ENCODE measurements at places on chromosomes 11 and 22.

- no peak for DNase-seq
Observed at GRCh38 chr11:132051704-132052103, 681.3 kb downstream of the NTM start.

DNA sequence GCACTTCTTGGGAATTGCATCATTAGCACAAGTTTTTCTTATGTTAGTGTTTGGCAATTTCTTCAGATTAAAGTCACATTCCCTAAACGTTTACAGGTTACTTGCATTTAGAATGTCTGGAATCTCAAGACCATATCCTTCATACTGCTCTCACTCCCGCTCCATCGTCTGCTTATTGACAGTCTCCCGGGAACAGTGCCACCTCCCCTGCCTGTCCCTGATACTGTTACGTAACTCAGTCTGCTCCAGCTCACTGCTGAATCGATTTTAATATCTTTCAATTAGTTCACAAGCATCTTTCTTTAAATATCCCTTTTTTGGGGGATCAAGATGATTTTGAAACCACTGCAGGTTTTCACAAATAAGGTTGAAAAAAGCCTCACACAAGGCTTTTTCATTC, 48.2 kb downstream of the GLYATL2 start:
- no peak for DNase-seq

DNA sequence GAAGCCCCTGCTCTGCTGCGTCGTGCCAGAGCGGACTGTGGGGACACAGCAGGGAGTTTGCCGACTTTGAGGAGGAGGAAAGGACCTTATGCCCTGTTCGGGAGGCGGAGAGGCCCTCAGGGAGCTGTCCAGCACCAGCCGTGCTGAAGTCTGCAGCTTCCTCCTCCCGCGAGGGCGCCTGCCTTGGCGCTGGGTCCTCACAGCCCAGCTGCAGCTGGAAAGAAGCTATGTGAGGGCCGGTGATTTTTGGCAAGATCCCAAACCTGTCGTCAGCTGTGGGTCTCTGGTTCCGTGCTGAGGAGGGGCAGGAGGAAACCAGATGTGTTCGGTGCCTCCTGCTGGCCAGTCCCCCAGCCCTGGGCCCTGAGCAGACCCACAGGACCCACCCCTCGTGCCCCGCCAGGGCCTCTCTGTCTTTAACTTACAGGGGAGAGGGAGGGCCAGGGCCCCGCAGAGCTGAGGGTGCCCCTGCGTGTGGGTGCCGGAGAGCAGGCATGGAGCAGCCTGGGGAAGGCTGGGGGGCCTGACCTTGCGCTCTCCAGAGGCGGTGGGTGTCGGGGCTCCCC, 12.0 kb downstream of the BRSK2 start:
- peak; percentile 74 for DNase-seq

- no peak for DNase-seq
Observed at GRCh38 chr11:121071846-121072450, 29.1 kb upstream of the TECTA start.

GRCh38 chr11:19160847-19161246, 40.9 kb downstream of the CSRP3 start:
- no peak for DNase-seq

GRCh38 chr11:37124384-37124783, 526.3 kb upstream of the RAG2 start:
- DNase-seq: no peak

DNA sequence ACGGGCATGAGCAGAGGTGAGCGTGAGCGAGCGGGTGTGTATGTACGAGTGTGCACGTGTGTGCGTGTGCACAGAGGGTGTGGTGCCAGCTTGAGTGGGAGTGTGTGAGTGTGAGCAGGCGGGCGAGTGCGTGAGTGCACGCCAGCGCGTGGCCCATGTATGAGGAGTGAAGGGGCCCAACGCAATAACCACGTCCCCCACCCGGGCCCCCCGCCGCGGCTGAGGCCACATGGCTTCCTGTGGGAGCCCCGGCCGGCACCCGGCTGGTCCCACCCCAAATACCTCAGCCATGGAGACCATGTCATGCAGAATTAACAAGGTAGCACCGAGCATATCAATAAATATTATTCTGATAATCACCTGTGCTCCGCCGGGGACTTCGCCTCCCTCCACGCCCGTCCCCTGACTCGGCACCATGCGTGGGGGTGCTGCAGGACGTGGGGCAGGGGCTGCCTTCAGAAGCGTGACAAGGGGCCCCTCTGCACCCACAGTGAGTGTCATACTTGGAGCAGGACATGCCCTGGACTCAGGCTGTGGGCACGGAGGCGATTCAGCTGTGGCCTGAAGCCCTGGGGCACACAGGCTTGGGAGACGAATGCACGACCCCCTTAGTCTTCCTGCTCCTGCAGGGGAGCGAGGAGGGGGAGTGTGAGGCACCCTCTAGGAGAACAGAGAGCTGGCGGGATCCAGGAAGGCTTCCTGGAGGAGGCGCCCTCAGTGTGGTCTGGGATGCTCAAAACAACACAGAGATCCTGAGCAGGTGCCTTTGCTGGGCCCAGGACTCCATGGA, 5.6 kb upstream of the TRABD start:
- DNase-seq: no peak

DNA sequence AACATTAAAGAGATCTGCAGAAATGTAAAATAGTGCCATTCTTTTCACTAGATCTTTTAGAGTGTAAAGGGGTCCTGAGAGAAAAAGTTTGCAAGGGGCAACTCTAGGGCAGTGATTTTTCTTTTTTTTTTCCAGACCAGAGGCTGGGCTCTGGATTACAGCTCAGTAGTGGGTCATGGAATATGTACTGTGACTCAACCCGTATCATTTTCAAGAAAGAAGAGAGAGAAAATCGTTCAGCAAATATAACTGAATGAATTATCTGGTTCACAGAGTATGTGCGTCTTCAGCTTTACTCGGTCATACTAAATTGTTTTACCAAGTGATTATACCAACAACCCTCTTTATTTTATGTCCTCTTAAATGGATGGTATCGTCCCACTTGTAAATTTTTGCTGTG, 3.8 kb downstream of the CEP57 start:
- no peak for DNase-seq

DNA sequence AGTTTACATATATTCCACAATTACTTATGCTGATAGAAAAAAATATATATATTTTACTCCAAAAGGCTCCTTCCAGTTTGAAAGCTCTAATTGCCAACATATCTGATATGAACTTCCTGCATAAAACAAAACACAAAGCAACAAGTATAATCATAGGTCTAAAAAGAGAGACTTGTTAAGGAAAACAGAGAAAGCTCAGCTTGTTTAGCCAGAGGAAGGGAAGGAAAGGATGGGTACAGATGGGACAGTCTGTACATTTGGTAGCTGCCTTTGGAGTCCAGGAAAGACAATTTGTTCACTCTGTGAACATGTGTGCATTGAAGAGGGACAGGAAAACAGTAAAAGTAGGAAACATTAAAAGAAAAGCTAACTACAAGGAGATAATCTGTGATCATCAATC, 45.7 kb upstream of the AKIP1 start:
- DNase-seq: no peak

GRCh38 chr11:122871302-122871701, 11.3 kb upstream of the JHY start:
- DNase-seq: no peak

DNA sequence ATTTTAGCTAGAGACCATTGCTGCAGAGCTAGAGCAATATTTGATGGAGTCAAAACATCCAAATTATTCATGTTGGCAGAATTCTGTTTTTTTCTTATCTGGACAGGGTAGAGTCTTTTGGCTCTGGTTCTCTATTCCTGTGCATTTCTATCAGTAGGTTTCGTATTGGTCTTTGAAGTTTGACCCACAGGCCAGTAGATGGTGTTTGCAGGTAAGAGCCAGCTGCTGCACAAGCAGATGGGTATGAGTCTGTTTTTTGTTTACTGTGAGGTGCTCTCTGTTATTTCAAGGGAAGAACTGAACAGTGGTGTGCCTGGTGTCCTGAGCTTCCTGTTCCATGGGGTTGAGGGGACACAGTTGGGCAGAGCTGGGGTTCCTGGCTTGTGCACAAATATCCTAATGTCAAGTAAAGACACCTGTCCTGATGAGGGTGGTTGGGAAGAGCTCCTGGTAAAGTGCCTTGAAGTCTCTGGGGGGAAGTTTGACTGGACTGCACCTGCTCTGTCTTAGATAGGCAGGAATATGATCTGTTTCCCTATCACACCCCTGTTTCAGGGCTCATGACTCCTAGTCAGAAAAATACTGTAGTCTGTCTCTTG, 34.0 kb upstream of the SLC22A25 start:
- DNase-seq: peak; percentile 1

DNA sequence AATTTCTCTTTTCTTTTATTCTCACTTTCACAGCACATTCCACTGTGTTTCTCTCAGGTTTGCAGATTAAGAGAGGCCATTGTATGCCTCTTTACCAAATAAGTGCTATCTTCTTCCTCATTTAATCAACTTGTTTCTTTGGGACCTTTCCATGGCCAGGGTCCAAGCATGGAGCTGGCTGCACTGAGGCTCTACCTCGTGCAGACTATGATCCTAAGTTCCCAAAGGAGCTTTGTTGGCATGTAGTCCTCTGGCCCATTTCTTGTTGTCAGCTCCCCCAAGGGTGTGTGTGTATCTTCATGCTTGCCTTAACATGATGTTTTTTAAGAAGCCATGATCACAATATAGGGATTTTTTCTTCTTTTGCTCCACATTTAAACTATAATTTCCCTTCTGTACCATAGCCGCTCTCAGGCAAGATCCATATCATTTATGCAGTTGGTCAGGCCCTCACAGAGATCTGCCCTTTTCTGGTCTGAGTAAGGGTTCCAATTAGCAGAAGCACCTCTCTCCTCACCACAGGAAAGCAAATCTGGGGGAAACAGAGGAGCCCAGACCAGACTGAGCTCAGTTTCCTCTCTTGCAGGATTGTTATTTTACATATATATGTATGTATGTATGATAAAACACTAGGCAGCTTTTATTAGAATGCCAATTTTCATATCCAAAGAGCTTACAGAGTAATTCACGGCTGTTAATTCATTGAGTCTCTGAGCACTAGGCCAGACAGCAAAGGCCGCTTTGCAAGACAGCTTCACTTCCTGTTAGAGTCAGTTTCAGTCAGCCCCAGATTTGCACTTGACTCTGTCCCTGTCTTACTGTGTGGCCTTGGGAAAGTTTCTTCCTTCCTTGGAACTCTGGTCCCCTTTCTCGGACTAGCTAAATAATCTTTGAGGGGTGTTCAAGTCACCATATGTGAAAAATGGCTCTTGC, 34.3 kb downstream of the CYB5R2 start:
- DNase-seq: no peak

GRCh38 chr22:48431014-48431413, 1396.7 kb downstream of the BRD1 start:
- DNase-seq: no peak

DNA sequence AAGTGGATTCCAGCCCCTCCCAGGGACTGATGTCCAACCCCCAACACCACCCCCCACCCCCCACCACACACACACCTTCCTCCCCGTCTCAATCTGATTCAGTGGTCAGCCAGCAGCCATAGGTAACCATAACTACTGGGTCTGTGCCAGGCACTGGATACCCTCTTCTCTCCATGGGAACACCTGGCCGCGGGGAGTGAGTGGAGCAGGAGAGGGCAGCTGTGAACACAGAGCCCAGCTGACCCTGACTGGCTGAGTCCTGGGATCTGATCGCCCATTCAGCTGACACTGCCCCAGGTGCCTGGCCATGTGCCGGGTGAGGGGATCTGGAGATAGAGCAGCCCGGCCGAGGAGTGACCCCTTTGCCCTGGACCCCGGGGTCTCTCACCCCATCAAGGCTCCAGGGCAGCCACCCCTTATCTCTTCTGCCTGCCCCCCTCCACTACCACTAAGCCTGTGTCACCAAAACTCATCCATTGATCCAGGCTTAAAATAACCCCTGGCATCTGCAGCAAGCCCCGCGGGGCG, 2.6 kb upstream of the SHISA8 start:
- no peak for DNase-seq

DNA sequence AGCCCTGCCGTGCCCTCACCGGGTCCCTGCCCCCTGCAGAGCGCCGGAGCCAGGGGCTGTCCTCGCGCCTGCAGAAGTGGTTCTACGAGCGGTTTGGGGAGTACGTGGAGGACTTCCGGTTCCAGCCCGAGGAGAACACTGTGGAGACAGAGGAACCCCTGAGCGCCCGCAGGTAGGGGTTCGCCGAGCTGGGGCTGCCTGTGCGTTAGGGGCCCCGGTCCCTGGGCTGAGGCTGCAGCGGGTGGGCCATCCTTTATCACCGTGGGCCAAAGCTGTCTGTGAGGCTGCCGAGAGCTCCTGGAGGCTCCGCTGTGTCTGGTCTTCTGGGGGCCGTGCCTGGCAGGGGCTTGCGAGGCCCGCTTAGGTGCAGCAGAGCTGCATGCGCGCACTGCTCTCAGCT, 42.8 kb downstream of the GRAMD4 start:
- DNase-seq: no peak

DNA sequence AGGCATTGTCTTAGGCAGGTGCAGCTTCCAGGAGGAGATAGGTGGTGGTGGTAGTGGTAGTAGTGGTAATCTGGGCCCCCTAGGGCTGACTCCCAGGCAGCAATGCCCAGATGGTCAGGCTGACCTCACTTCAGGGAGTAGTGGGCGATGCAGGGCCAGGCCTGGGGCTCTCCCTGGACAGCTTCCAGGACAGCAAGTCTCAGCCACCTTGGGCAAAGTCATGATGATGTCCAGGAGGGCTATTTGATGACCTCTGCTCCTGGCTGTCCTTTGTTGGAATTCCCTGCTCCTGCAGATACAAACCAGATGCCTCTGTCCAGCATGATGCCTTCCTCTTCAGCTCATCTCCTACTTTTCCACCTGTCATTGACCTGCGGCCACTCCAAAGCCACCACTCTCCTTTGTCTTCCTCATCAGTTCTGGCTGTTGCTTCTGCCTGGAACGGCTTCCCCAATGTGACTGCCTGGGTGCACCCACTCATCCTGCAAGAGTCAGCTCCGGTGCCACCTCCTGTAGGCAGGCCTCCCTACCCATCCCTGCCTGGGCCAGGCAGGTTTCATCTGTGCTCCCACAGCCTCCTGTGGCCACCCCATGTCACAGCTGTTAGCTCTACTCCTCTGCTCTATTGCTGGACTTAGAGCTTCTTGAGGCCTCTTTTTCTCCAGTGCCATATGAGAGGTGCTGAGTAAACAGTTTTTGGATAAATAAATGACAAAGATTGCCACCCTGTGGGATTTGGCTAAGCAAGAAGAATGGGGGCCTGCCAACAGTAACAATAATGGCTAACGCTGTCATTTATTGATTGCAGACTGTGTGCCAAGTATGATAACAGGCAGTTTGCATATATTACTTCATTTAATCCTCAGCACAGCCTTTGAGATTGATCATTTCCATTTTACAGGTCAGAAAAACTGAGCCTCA, 172.9 kb upstream of the NECTIN1 start:
- DNase-seq: no peak

GRCh38 chr11:129825380-129825779, 9.7 kb downstream of the TMEM45B start:
- DNase-seq: no peak

All from GM12891 (cell line).